Stimulated activated CD4-positive, alpha-beta T cell treated with anti-CD3 and anti-CD28 coated beads, Interleukin-12 subunit alpha, Interleukin-12 subunit beta, amount 100 ng/mL, for 48 hours (primary cell): ENCODE measurements at places on chromosomes 5 and 9.
A peak's percentile ranks its signal among the peaks of the same experiment; 100 is the strongest.

- no peak for DNase-seq
Observed at GRCh38 chr5:90843443-90843842, 284.8 kb downstream of the ADGRV1 start.

DNA sequence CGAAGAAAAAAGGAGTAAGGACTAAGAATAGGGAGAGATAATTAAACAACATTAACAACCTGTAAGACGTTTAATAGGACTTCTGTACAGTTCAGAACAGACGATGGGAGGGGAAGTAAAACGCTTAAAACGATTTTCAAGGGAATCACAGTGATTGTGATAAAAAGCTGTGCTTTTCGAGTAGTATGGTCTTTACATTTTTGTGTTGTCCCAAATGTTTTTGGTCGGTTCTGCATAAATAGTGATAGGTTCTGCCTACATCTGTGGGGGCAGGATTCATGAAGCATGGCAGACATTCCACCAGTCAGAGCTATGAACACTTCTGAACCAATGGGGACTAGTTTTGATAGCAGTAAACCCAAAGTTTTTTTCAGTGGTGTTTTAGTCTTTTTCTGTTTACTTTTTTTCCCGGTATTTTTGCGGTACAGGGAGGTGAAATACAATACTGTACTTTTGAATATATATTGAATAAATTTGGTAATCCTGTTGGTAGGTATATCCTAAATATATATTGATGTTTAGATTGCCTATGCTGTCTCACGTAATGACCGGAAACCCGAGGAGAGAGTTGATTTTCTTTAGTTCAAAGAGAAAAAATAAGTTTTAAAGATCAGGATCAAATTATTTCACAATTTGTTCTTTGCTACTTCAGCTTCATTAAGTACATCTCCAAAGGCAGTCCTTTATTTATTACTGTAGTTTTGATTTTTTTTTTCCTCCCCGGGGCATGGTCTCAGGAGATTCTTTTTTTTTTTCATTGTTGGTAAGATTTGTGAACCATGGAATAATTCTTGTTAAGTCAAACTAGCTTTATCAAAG, 1.3 kb downstream of the ERBIN start:
- no peak for DNase-seq

GRCh38 chr5:169697976-169698375, 60.9 kb downstream of the DOCK2 start:
- DNase-seq, result no peak

- peak; percentile 70 for DNase-seq
Observed at GRCh38 chr9:128456613-128457061, 831 bp downstream of the ODF2 start.

DNA sequence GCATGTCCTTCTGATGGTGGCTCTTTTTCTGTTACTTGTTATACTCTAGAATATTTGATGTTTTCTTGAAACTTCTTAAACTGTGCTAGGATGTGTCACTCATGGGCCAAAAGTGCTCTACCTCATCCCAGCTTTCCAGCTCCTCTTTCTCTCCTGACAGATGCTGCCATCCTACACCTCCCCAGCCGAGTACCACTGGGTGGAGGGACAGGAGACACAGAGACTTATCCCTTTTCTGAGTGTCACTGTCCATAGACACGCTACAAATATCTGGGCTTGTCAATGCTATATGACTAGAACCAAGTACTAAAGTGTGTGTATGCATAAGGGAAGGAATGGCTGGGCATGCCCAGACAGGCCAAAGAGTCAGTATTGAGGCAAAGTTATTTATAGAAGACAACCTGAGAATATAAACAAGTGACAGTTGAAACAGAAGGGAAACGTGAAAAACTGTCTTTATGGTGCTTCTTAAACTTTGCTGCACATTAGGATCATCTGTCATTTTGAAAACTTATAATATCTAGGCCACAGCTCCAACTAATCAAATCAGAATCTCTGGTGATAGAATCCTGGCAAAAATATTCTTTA, 188.0 kb downstream of the CARTPT start:
- DNase-seq, result no peak

DNA sequence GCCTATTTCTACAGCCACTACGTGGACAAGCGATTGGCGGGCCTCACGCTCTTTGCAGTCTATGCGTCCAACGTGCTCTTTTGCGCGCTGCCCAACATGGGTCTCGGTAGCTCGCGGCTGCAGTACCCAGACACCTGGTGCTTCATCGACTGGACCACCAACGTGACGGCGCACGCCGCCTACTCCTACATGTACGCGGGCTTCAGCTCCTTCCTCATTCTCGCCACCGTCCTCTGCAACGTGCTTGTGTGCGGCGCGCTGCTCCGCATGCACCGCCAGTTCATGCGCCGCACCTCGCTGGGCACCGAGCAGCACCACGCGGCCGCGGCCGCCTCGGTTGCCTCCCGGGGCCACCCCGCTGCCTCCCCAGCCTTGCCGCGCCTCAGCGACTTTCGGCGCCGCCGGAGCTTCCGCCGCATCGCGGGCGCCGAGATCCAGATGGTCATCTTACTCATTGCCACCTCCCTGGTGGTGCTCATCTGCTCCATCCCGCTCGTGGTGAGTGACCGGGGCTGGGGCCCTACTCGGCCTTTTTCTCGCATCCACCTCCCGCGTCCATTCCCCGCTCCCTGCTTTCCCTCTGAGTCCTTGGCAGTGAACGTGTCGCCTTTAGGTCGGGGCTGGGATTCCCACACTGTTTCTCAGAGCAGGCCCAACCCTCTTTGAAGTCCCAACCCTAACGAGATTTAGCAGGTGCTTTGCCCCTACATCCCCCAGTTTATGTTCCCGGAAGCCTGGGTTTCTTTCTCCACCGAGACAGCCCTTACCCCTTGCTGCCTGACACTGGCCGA, 1.8 kb downstream of the PTGER4 start:
- DNase-seq, result peak; percentile 21

DNA sequence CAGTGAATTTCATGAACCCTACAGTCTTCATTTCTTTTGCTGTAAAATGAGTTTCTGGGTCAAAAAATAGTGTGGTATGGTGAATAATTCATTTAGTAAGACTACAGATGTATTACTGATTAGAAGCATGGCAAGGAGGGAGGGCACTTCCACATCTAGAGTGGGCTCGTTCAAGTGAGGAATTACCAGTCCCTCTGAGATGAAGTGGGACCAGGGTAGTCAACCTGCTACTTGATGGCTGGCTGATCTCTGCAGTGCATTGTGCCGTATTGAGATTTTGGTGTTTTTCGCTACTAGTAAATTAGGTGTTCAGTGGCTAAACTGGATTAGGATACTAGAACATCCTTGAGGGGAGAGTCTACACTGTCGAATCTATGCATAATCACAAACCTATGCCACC, 10.8 kb downstream of the CDC37L1 start:
- DNase-seq, result no peak

DNA sequence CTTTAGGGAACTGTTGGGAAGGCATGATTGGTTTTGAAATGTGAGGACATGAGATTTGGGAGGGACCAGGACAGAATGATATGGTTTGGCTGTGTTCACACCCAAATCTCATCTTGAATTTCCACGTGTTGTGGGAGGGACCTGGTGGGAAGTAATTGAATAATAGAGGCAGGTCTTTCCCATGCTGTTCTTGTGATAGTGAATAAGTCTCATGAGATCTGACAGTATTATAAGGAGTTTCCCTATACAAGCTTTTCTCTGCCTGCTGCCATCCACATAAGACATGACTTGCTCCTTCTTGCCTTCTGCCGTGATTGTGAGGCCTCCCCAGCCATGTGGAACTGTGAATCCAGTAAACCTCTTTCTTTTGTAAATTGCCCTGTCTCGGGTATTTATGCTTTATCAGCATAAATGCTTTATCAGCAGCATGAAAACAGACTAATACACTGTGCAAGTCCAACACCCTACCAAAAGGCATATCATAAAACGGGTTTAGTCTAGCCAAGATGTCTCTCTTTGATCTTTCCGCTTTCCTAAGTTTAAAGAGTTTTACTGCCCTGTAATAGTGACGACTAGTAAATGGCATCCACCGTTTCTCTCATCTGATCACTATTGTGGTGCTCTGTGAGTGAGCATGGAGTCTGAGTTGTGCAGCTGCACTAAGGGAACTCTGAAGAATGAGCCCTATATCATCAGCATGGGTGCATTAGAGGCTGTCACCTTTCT, 12.9 kb upstream of the ZNF782 start:
- DNase-seq, result no peak

GRCh38 chr5:64644831-64645230, 45.5 kb upstream of the SHISAL2B start:
- DNase-seq, result no peak

- DNase-seq, result no peak
Observed at GRCh38 chr5:137073189-137073588, 425.9 kb downstream of the SPOCK1 start.

DNA sequence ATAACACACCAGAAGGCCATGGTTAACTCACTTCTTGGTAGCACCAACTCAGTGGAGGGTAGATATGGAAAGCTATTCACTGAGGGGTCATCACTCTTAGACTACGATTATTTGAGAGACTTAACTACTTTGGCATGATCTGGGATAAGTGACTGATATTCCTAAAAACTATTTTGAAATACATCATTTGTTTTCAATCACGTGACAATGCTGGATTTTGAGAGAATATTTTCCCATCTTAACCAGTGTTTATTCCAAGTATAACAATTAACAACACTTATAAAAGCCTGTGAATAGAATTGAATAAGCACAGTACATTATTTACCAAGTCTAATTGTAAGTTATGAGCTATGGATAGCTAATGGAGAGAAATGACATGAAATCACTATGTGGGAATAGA, 22.4 kb upstream of the CYLC2 start:
- no peak for DNase-seq

- DNase-seq, result no peak
Observed at GRCh38 chr9:11269036-11269435, 656.2 kb upstream of the PTPRD start.

DNA sequence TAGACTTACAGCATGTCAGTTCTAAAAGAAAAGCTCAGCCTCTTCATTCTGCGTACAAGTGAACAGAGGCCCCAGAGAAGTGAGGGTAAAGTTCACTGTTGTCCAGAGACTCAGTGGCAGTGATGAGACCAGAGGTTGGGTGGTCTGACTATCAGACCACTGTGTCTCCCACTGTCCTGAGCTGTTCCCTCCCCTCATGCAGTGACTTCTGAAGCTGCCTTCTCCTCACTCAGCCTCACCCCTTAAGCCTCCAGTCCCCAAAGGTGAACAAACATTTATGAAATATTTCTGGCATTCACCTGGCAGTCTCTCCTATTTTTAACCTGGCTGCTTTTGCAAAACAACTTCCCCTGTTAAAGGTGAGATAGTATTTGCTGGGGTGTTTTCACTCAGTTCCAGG, 54.7 kb downstream of the ABLIM3 start:
- DNase-seq, result no peak

- DNase-seq, result no peak
Observed at GRCh38 chr5:65588694-65589093, 25.6 kb downstream of the PPWD1 start.

DNA sequence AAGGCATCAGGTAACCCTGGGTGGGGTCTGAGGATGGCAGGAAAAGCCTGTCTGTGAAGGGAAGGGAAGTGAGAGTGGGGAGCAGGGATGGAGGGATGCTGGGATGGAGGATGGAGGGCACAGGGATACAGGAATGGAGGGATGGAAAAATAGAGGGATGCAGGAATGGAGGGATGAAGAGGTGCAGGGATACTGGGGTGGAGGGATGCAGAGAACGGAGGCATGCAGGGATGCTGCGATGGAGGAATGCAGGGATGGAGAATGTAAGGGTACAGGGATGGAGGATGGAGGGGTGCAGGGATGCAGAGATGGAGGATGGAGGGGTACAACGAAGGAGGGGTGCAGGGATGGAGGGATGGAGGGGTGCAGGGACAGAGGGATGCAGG, 9.1 kb downstream of the PTGES2 start:
- no peak for DNase-seq

- no peak for DNase-seq
Observed at GRCh38 chr9:82588301-82589180, 474.4 kb downstream of the RASEF start.

DNA sequence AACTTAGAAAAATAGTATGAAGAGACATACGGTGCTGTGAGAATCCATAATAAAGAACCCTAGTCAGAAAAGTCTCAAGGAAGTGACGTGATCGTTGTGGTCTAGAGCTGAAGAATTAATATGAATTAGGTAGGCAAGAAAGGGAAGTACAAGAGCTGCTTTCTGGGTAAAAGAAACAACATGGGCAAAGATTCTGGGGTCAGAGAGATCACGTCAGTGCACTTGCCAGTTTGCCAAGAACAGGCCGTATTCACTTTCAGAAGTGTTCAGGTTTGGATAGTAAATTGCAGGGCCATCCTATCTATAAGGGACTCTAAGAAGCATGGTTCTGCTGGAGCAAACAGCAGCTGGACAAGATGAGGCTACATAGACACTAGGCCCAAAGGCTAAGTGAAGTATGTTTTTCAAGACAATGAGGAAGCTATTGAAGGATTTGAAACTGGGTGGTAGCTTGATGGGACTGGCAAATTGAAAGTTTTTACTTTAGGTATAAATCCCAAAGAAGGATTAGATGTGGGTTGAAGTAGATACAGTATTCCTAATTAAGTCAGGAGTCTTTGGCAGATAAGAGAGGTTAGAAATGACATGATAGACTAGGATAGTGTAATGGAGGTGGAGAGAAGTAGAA, 4.8 kb upstream of the CHD1 start:
- peak; percentile 41 for DNase-seq

- DNase-seq, result no peak
Observed at GRCh38 chr9:97918611-97919010, 3.7 kb downstream of the TRMO start.

GRCh38 chr9:93057703-93058354, 672 bp upstream of the SUSD3 start:
- no peak for DNase-seq

- no peak for DNase-seq
Observed at GRCh38 chr5:22709743-22710142, 143.4 kb downstream of the CDH12 start.

GRCh38 chr5:119382169-119382568, 26.4 kb downstream of the TNFAIP8 start:
- no peak for DNase-seq

DNA sequence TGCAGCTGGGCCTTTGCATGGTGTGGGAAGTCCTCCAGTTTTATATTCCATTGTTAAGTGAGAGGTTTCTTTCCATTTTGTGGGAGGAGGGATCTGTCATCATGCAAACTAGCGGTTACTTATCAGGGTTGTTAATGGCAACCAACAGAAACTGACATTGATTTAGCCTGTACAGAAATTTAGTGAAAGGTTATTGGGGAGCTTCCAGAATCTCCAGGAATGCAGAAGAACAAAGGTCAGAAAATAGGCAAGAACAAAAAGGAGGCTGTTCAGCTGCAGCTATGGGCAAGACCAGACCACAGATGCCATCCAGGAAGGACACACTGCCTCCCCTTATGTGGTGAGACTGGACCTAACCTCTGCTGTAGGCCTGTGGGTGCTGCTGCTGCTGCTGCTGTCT, 395.8 kb downstream of the KDM4C start:
- no peak for DNase-seq

- DNase-seq, result no peak
Observed at GRCh38 chr5:67381236-67381880, 184.8 kb upstream of the CD180 start.
